Mammary epithelial cell (primary cell): ENCODE measurements at places on chromosomes 1 and 21. TPM values are rescaled to one million over a fixed set of nuclear protein-coding genes. Genes with fewer than 3 reads are reported as not detected.

ANKRD45 gene
- 0.28 TPM in 1 of 2 replicates, not detected in the other for total RNA-seq

GREM2 gene
- not detected in 2 replicates for total RNA-seq

PTPN7 gene
- not detected in 2 replicates for total RNA-seq

GPR3 gene
- total RNA-seq = 0.75 and 2.3 TPM in 2 replicates

BTBD8 gene
- 2.3 TPM in 2 replicates for total RNA-seq

CHI3L2 gene
- total RNA-seq = 0.29 and 0.87 TPM in 2 replicates

SPRR2B gene
- not detected for total RNA-seq

ZC3H12A gene
- total RNA-seq = 22.0 TPM

C1orf94 gene
- not detected in 2 replicates for total RNA-seq

VWA5B1 gene
- total RNA-seq = not detected

DNA sequence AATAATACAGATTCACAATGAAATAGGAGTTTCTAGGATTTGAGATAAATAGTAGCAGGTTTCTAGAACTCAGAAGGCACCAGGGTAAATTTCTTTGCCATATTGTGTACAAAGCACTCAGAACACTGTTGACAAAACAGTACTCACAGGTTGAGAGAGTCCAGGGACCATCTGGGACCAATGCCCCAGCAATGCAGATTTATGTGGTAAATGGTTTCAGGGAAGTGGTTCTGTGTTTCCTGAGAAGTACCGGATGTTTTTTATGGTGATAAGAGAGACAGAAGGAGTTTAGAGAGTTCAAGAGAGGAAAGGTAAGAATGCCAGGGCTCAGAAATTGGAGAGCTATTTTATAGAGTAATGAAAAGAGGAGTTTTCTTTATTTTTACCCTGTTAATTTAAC is 29.6 kb upstream of the DIPK1A start:
- DNase-seq = no peak

- DNase-seq = no peak
Measured at GRCh38 chr1:119651133-119651532, 3.1 kb upstream of the ZNF697 start.

DNA sequence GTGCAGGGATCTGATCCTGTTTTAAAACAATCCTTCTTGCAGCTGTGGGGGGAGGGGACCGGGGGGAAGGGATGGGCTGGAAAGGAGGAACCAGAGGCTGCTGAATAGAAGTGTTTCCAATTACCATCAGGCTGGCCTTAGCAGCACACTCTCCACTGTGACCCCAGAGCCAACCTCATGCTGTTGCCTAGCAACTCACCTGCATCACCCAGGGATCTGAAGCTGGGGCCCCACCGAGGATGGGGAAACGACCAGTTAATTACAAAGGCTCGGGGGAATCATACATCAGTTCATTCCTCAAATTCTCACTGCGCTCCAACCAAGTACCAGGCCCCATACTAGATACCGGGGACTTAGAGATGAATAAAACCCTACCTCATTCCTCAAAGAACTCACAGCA is 11.9 kb upstream of the GPX7 start:
- no peak for DNase-seq

GRCh38 chr1:89624314-89624713 is 8.6 kb upstream of the LRRC8C start:
- DNase-seq = no peak

DNA sequence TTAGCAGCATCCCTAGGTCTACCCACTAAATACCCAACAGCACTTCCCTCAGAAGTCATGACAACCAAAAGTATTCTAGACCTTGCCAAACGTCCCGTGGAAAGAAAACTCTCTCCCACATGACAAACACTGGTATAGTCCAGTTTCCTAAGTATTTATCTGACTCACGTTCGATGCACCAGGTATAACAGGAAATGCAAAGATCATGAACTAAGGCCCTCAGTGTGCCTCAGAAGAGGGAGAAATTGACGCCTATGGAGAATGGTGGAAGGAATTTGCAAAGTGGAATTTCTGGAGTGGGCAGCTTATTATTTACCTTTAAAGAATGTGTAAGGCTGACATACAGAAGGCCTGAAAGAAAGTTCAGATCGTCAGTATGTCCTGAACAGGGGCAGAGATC is 523.6 kb upstream of the DAB1 start:
- no peak for DNase-seq

DNA sequence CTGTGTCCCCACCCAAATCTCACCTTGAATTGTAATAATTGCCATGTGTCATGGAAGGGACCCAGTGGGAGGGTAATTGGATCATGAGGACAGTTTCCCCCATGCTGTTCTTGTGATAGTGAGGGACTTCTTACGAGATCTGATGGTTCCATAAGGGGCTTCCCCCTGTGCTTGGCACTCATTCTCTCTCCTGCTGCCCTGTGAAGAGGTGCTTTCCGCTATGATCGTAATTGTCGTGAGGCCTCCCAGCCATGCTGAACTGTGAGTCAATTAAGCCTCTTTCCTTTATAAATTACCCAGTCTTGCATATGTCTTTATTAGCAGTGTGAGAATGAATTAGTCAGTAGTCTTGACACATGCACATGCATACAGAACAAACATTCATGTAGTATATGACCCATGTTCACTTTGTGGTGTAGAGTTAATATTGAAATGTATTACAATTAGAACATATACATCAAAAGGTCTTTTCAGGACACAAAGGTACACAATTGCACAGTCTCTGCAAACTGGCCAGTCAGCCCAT is 16.9 kb upstream of the IFI16 start:
- DNase-seq = no peak

- DNase-seq = no peak
Measured at GRCh38 chr1:110706621-110707020, 31.9 kb upstream of the KCNA3 start.

GRCh38 chr1:161440312-161440894 is 64.9 kb upstream of the FCGR2A start:
- DNase-seq = peak; percentile 76

DNA sequence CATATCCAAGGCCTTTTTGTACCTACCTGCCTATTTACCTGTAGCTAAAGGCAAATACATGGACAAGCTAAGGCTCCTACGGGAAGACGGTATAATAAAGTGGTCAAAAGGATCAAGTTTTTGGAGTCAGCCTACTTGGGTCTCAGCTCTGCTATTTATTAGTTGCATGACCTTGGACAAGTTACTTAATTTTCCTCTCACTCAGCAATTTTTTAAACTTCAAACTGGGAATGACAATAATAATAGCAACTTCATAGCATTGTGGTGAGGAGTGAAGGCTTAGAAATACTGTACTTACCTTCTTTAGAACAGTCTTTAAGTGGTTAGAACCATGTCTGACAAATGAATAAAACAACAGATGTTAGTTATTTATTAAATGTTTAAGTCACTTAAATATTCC is 60.2 kb upstream of the SLC35F3 start:
- DNase-seq = no peak

DNA sequence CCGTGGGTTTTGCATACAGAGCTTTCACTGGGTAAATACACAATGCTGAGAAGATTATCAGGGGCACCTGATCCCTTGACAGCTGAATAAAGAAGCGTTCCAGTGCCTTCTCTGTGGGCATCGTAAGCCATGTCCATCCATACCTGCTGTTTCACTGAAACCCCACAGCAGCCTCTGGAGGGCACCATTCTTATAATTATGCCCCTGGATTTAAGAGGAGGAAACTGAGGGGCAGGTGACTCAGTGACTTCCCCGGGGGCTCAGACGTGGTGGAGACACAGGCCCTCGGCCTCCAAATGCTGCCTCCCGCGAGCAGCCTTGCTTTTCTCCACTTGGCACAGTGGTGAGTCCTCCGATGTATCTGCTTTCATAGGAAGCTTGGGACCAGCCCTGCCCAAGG is 56.7 kb downstream of the B3GALT5 start:
- DNase-seq = no peak

- peak; percentile 100 for DNase-seq
Measured at GRCh38 chr1:5992026-5992813, at the start of gene NPHP4. Gene NPHP4, minus strand, starts transcription at chr1:5992425. Its CDS starts 6,136 bp downstream, at chr1:5986289.

GRCh38 chr1:181113059-181113641 is 24.6 kb downstream of the IER5 start:
- peak; percentile 81 for DNase-seq

GRCh38 chr1:206809504-206810084 is 37.3 kb upstream of the IL10 start:
- DNase-seq = peak; percentile 38

DNA sequence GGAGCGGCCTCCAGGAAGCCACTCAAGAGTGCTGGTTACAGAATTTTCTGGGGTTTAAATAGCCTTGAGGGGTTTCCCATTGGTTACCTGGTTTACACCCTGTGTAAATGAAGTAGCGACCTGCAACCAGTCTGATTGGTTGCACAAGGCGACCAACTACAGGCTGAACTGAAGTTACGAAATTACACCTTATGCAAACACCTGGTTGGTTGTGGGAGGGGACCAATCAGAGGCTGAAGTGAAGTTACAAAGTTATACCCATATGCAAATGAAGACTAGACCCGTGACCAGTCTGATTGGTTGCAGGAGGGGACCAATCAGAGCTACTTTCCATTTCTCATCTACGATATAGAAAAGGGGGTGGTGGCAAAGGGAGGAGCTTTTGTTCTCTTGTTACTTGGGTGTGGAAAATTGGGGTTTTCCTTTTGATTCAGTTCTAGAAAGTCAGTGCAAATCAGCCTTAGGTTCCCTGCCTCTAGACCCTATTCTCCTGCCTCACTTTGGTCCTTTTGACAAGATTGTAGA is 22.2 kb upstream of the C1orf174 start:
- DNase-seq = no peak

DNA sequence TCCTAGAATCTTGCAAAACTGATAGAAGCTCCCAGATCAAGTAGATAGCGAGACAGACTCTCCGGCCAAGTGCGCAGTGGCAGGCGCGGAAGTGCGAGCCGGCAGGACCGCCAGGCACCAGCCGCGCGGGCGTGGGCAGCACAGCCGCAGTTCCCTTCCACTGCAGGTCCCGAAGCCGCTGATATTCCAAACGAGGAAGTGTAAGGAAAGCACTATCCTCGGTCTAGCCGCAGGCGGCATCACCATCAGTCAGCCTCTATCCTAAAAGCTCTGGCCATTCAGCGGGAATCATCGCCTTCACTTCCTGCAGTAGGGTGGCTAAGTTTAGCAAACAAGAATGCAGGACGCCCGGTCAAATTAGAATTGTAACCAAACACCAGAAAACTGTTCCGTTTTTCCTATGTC is 710 bp downstream of the GLRX2 start:
- DNase-seq = peak; percentile 60

- DNase-seq = peak; percentile 22
Measured at GRCh38 chr1:65036570-65037051, 70.3 kb upstream of the JAK1 start.

DNA sequence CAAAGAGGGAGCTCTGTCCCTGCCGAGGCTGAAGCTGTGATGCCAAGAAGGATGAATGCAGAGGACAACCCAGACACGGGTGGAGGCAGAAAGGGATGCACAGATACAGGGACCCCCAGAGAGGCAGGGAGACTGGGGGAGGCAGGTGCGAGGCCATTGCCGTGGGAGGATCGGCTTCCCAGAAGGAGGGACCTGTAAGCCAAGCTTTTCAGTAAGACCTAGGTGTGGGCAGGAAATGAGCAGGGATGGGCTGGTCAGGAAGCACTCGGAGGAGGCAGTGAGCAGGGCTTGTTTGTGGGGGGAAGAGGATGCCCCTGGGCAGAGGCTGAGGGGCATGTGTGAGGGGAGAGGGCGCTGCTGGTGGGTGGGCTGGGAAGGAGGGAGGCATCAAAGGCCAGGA is 67.7 kb upstream of the WNT4 start:
- no peak for DNase-seq
